ENCODE measurements at places on chromosomes 3 and 15.

GRCh38 chr15:52567871-52568600 is 794 bp downstream of the ARPP19 start:
- DNase-seq, result no peak

DNA sequence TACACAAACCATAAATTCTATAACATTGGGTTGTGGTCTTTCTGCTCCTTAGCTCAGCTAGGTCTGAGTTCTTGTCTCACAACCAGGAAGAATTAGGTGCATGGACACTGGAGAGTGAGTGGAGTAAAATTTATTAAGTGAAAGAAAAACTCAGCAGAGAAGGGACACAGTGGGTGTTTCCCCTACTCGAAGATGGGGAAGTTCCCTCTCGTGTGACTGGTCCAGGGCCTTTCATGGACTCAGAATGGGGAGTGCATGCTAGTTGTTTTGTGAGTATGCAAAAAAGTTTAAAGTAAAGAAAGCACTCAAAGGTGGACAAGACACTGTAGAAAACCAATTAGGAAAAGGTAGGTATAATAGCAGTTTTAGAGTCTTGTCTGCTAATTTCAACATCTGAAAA is 215.5 kb upstream of the RORA start:
- DNase-seq, result no peak

DNA sequence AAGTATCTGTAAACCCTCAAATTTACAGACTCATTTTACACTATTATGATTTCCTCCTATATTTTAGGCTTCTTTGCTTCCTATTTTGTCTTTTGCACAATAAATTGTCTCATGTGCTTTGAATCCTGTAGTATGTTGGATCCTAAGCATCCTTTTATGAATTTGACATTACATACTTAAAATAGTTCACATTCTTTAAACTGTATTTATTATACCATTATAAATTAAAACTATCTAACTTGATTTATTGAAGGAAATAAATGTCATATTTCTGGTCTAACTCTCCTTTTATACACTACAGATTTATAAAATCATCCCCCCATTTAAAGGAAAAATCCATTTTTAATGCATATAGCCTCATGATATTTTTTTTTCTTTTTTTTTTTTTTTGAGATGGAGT is 32.6 kb downstream of the EHHADH start:
- no peak for DNase-seq

GRCh38 chr3:184380185-184380626 is 352 bp downstream of the CHRD start:
- no peak for DNase-seq

GRCh38 chr3:149401212-149401925 is 23.9 kb upstream of the TM4SF1 start:
- no peak for DNase-seq

GRCh38 chr3:33437556-33438283 is 2.5 kb downstream of the UBP1 start:
- DNase-seq, result no peak

GRCh38 chr15:63223463-63223862 is 34.1 kb downstream of the RAB8B start:
- DNase-seq, result no peak

DNA sequence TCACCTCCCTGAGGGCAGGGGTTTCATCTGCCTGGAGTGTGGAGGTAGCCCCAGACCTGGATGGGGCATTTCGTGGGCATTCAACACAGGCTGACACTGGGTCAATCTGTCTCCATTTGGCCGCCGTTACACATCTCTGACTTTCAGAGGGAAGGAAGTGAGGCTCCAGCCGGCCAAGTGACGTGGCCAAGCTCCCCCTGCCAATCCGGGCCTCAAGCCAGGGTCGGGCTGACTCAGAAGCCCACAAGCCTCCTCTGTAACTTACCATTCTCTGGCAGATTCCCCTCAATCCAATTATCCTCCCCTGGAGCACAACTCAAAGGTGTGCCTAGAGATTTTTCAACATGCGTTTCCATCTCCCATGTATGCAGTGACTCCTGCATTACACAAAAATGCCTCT is 227.6 kb downstream of the KLF13 start:
- no peak for DNase-seq

GRCh38 chr3:71710906-71711494 is 14.2 kb downstream of the EIF4E3 start:
- no peak for DNase-seq

DNA sequence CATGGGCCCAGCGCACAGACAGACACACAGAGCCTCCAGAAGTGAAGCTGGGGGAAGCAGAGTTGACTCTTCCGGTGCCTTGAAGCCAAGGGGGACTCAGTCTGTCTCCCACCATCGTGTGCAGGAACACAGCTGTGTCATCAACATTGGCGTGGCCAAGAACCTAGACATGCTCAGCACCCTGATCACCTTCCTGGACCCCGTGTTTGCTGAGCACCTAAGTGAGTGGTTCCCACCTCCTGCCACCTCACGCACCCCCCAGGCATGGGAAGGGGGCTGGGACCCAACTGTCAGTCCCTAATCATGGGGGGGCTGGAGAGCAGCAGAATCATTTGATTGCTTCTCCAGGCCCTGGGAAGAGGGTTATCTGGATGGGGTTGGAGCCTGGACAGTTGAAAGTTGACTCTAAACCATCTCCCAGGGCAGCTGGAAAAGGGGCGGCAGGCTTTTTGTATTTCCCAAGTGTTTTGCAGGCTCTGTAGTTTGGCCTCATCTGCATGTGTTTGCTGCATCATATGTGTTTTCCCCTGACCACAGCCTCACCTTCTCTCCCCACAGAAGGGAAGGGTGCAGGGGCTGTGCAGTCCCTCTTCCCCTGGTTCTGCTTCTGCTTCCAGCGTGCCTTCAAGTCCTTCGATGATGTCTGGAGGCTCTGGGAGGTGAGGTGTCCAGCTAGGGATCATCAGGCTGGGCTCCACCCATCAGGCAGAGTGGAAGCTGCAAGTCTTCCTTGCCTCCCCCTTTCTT is 12.8 kb downstream of the TBC1D21 start:
- no peak for DNase-seq

- peak; percentile 12 for DNase-seq
These were observed 46.2 kb downstream of the TPRA1 start for GRCh38 chr3:127544192-127544802.

- DNase-seq, result no peak
These were observed 491.8 kb downstream of the FHIT start for GRCh38 chr3:60759439-60759838.

- DNase-seq, result no peak
These were observed 120.6 kb downstream of the TNIK start for GRCh38 chr3:171339598-171339997.

- no peak for DNase-seq
These were observed 71.5 kb upstream of the KLF13 start for GRCh38 chr15:31255176-31255510.

DNA sequence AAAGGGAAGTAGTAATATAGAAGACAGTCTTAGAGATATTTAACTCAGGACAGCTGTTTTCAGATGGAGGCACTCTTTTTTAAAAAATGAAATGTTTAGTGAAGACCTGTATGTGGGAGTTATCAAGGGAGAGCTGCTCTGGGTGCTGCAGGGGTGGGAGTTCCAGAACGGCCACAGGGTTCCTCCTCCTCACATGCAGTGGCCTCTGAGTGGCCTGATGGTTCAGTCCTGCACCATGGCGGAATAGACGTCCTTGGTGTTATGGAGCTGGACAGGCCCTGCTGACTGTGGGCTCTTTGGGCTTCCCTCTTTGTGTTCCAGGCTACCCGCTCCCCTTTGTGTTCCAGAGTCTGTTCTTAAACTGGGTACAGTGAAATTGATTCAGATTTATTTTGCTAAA is 126.1 kb downstream of the CHST2 start:
- no peak for DNase-seq

DNA sequence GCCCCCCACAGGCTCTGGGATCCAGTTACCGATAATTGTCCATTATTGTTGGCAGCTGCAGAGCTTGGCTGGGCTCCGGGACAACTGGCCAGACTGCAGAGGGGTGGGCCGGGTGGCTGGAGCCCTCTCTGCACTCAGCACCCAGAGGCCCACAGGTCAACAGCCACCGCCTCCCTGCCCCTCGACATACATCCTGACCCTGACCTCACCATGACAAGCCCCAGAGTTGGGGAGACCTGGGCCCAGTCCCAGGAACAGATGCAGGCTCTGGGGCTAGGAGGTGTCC is 22.4 kb downstream of the PTH1R start:
- DNase-seq, result no peak

GRCh38 chr3:105956306-105956705 is 87.5 kb upstream of the CBLB start:
- no peak for DNase-seq

- DNase-seq, result no peak
These were observed 2.7 kb downstream of the CD47 start for GRCh38 chr3:108088146-108088545.

All from KG1 (cell line).